Hepatic stellate cell (primary cell): ENCODE measurements at places on chromosomes 11 and 22.
A peak's percentile ranks its signal among the peaks of the same experiment; 100 is the strongest.

- DNase-seq = no peak
Measured at GRCh38 chr11:1162491-1163311, 4.9 kb downstream of the MUC5AC start.

- peak; percentile 47 for DNase-seq
Measured at GRCh38 chr11:97739932-97740800, 1280.6 kb upstream of the CNTN5 start.

DNA sequence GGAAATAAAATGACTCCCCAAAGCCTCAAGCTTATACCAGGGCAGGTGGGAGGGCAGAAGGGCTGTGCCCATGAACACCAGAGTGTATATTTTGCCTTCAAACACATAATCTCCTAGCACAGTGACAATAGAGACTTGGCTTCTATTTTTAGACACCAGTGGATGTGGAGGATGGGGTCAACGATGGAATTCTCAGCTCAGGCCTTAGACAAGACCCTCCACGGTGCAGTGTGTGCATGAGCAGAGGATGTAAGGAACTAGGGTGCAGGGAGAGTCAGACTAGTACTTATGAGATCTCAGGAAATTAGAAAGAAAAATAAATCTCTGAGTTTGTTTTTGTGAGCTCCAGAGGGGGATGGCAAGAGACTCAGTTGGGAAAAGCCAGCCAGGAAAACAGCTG lies 113.6 kb upstream of the CADM1 start:
- no peak for DNase-seq

DNA sequence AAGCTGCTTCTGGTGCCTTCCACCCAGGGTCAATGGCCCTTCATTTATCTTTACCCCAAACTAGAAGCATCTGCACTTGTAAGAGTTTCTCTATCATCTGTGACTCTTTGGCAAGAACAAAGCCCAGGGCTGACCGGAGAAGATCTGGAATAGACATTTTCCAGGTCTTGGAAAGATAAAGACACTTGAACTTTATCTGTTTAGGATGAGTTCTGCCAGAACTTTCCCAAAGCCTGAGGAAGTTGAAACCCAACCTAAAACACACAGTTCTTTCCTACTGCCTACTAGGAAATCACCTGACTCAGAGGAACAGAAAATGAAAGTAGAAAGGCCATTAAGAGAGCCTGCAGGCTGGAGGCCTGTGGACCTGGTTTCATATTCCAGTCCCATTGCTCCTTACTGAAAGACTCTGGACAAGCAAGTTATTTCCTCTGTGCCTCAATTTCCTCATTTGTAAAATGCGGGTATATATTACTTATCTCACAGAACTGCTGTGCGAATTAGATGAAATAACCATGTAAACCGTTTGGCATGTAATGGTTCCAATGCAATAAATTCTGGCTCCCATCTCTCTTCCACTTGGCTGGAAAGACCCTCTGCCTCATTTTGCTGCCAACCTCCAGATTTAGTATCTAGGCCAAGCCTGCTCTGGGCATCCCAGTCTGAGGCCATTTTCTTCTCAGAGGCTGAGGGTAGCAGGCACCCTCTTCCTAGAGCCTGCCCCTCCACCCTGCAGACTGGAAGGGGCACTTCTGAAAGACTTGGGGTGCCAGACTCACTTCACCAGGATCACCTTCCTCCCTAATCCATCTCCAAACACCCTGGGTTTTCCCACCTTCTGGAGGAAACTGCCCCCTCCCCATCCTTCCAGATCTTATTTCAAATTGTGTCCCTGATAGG lies 1.2 kb downstream of the UBE2L6 start:
- DNase-seq = peak; percentile 57

DNA sequence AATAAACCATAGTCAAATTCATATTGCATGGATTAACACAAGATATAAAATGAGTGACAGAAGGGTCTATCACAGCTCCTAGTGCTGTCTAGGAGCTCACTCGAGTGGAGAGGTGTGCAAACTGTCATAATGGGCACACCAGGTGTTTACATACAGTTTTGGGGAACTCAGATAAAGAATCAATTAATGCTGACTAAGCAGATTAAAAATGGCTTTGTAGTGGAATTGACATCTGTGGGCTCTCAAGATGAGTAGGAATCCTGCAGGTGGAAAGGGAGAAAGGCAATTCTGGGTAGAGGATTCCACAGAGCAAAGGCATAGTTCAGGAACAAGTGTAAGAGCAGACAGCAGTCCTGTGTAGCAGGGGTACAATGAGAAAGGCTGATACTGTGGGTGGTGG lies 496.2 kb upstream of the CCDC90B start:
- DNase-seq = no peak

GRCh38 chr22:17357688-17358087 lies 11.6 kb upstream of the CECR2 start:
- DNase-seq = no peak

DNA sequence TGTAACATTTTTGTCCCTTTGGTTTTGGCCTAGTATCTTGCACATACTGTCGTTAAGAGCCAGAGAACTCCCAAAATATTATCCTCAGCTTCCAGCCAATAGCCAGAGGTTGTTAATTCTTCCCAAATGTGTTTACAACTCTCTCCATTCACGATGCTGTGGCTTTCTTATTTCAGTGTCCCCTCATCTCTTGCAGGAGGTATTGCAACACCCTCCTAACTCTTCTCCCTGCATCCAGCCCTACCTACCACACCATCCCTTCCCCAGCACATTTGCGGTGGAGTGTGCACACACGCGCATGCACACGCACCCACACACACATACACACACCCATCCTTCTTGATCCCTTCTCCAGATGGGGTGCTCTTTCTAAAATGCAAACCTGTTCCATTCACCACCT lies 75.6 kb upstream of the LMO2 start:
- no peak for DNase-seq

- DNase-seq = no peak
Measured at GRCh38 chr11:9462806-9463537, 2.2 kb downstream of the ZNF143 start.

- DNase-seq = no peak
Measured at GRCh38 chr22:17140022-17140421, 18.9 kb upstream of the TMEM121B start.

DNA sequence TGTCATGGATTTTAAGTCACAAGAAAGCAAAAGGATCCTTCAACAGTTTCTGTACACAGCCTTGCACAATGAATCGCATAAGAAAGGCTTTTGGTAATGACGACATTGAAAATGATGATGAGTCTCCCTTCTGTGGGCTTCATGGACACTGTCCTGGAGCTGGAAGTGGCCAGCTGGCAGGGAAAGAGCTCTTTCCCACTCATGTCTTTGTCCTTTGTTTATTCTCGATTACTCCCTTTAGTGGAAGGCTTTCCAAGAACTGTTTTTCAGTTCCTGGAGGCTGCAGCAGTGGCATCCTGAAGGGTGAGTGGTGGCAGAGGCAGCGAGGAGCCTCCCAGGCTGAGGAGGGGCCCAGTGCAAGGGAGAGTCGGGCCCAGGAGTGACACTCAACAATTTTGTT lies 505.2 kb downstream of the NTM start:
- DNase-seq = no peak

DNA sequence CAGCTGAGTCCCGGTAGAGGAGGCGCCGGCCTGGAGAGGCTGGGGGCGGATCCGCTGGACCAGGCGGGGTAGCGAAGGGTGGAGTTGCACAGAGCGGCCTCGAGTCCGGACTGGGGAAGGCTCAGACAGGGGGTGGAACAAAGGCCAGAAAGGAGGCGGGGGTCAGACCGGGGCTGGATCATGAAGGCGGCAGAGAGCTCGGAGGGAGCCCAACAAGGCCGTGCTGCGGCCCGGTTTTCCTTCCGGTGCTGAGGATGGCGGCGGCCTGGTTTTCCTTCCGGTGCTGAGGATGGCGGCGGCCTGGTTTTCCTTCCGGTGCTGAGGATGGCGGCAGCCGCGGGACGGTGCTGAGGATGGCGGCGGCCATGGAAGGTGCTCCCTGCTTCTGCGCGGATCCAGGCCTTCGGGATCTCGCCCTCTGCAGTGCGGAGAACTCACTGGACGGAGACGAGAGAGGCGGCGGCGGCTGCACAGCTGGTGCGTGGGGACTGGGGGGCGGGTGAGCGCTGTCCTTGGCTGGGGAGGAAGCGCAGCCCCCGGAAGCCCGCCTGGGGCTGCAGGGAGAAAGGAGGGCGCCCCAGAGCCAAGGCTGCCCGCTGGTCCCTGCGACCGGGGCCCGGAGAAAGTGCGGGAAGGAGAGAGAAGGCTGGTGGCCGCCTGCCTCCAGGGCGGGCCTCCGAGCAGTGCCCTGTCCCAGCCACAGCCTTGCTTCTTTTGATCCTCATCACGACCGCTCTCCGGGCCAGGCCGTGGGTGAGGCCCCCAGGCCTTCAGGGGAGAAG lies 350.4 kb upstream of the B3GAT1 start:
- peak; percentile 44 for DNase-seq

- no peak for DNase-seq
Measured at GRCh38 chr11:114348200-114349191, 51.8 kb downstream of the C11orf71 start.

DNA sequence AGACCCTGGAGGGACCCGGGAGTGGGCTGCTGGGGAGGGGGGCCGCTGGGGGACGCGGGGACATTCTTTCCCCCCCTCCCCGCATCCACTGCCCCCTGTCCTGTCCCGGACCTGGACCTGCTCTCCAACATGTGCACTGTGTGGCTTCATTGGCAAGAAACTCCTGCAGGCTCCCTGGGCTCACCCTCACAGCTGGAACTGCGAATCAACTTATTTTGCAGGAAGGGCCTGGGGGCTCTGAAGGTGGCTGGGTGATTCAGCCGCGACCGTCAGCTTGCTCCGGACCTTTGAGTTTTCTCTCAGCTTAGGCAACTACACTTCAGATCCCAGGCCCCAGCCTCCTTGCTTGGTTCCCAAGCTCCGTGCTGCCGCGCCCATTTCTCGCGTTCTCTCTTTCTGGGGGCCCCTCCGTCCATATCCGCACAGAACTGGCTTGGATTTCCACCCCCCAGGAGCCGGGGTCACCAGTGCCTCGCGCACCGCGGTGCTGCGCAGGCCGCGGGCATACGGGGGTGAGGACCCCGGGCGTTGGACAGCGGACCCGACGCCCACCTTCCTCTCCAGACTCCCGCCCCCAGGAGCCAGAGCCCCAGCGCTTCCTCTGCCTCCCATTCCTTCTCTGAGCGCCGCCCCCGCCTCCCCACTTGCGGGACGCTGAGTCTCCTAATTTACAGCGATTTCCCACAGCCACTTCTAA lies 471 bp upstream of the AHNAK start:
- peak; percentile 62 for DNase-seq

GRCh38 chr22:35477911-35478582 lies 62.6 kb upstream of the RASD2 start:
- DNase-seq = peak; percentile 72

GRCh38 chr22:43889860-43890253 lies 2.0 kb downstream of the PNPLA5 start:
- DNase-seq = peak; percentile 69

- DNase-seq = no peak
Measured at GRCh38 chr22:24170188-24170587, 11.1 kb upstream of the SUSD2 start.

DNA sequence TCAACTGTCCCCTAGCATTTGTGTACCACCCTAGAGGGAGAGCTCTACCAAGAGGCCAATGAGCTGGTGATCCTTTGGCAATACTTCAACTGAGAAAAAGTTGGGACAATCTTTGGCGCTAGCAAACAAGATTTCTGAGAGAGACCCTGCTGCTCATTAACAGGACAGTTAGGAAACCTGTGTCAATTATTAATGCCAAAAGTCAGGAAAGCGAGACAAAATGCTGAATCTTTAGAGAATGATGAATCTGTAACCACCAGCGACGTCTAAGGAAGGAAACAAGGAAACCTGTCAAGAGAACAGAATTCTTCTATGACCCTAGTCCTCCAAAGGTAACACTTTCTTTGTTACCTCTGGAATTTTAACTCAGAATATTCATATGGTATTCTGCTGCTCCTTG lies 19.9 kb downstream of the LARGE2 start:
- no peak for DNase-seq

DNA sequence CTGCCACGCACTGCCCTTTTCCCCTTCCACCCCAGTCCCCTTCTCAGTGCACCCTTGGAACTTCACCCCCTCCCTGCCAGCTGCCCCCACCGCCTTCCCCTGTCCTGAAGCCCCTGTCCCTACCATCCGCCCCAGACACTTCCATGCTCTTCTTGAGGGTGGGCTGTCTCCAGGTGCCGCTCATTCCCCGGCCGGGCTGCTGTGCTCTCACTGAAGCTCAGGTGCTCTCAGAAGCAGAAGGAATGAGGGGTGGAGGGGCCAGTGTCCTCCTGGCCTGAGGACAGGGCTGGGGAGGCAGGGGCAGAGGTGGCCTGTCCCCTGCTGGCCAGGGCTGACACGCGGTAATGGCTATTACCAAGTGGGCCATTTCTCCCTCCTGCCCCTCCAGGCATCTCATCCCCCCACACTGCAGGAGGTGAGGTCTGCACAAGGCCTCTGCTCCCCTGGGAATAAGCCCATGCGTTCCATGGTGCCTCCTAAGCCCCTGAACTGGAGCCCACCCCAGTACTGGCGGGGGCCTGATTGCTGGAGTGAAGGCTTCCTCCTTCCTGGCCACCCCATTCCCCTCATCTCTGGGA lies 6.6 kb upstream of the BID start:
- no peak for DNase-seq

GRCh38 chr11:16784666-16785065 lies 46.2 kb downstream of the C11orf58 start:
- DNase-seq = no peak

DNA sequence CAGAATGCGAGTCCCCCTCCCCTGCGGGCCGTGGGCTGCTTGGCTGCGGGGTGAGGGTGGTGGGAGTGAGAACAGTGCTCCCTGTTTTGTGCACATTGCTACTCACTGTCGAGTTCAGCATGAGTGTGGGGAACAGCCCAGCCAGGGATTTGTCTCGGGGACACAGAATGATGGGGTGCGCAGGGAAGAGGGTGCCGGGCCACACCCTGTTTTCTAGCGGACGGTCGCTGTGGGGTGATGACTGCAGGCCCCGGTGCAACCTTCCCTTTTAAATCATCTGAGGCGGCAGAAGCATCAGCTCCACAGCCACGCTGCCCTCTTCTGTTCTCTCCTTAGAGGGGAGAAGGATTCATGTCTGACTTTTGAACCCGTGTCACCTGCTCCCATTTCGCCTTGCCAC lies 1051.2 kb downstream of the TBC1D22A start:
- no peak for DNase-seq

- DNase-seq = peak; percentile 85
Measured at GRCh38 chr11:67351275-67352005, 1.9 kb downstream of the POLD4 start.

GRCh38 chr22:29069463-29069862 lies 3.4 kb upstream of the KREMEN1 start:
- no peak for DNase-seq

GRCh38 chr11:74749127-74749964 lies 697 bp downstream of the RNF169 start:
- peak; percentile 54 for DNase-seq

- DNase-seq = peak; percentile 37
Measured at GRCh38 chr22:32904044-32904443, 102.5 kb downstream of the TIMP3 start.

DNA sequence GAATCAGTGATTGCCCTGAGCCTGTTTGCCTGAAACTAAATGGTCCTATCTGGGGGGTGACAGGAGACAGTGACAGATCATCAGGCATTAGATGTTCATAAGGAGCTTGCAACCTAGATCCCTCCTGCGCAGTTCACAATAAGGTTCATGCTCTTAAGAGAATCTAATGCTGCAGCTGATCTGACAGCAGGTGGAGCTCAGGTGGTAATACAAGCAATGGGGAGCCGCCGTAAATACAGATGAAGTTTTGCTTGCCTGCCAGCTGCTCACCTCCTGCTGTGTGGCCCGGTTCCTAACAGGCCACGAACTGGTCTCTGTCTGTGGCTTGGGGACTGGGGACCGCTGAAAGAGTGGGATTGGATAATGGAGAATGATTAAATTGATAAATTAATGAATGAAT lies 14.0 kb downstream of the NOX4 start:
- no peak for DNase-seq
